ENCODE measurements at places on chromosomes 6 and 20.

- H3K36me3 ChIP-seq, result peaks cover 12% of the 10 kb centered on the region
- H3K4me1 ChIP-seq, result peaks cover 16% of the 10 kb centered on the region
- H3K27me3 ChIP-seq, result no peaks in the 10 kb centered on the region
- peak overlapping the region; percentile 72 for H3K4me3 ChIP-seq
Observed at GRCh38 chr6:32177183-32177787, 920 bp upstream of the RNF5 start.

GRCh38 chr20:8385247-8385646, 253.2 kb downstream of the PLCB1 start:
- no peaks in the 10 kb centered on the region for H3K36me3 ChIP-seq
- no peaks in the 10 kb centered on the region for H3K27me3 ChIP-seq
- DNase-seq, result no peak
- H3K27ac ChIP-seq, result no peak overlapping the region
- H3K4me3 ChIP-seq, result no peak overlapping the region
- H3K4me1 ChIP-seq, result peaks cover 15% of the 10 kb centered on the region

DNA sequence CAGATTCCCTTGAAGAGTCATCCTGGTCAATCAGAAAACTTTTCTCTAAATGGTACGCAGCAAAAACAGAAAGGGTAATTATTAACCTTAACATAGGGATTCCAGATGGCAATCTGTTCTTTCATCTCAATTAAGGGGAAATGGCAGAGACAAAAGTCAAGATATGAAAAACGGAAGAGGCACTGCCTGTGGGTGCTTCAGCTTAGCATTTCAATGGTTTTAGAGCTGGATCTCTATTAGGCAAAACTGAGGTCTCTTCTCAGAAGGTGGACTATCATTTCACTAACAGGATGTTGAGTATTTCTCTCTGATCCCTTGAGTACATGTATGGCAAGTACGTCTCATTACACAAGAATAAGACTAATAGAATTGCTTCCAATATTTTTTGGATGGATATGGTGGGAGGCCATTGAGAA, 296.9 kb downstream of the HIVEP2 start:
- H3K27ac ChIP-seq, result no peak overlapping the region
- DNase-seq, result no peak
- no peak overlapping the region for H3K4me3 ChIP-seq
- no peaks in the 10 kb centered on the region for H3K4me1 ChIP-seq
- H3K27me3 ChIP-seq, result no peaks in the 10 kb centered on the region

DNA sequence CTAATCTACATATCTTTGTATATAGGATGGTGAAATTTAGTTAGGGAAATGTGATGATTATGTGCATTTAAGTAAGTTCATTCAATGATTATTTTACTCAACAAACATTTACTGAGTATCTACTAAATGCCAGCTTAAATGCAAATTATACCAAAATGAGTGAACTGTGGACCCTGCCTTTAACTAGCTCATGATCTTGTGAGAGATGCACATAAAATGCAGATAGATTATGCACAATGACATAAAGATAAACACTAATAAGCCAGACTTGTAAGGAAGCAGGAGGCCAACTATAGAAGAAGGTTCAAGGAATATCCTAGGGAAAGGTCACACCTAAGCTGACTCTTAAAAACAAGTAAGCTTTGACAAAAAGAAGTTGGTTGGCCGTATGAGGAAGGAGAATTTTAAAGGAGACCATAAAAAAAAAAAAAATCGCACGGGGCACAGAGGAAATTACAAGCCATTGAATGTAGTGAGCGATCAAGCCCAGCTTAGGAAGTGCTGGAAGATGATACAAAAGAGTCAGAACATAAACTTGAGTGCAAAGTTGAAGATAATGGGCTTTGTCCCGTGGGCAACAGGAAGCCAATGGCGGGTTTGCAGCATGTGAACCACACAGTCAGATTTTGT, 107.9 kb downstream of the NRSN1 start:
- H3K36me3 ChIP-seq, result no peaks in the 10 kb centered on the region
- no peak overlapping the region for H3K4me3 ChIP-seq
- no peak for DNase-seq
- H3K27ac ChIP-seq, result no peak overlapping the region
- H3K4me1 ChIP-seq, result peaks cover 3% of the 10 kb centered on the region

DNA sequence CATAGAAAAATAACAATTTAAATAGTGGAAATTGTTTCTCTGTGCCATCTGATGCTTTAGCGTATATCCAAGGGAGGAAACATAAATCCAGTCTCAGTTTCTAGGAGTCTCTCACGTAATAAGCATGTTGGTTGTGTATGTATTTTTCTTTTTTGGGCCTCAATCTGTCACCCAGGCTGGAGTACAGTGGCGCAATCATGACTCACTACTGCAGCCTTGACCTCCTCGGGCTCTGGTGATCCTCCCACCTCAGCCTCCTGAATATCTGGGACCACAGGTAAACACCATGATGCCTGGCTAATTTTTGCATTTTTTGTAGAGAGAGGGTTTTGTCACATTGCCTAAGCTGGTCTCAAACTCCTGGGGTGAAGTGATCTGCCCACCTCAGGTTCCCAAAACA, 78.6 kb upstream of the PLN start:
- H3K27ac ChIP-seq, result no peak overlapping the region
- H3K4me3 ChIP-seq, result no peak overlapping the region
- H3K27me3 ChIP-seq, result no peaks in the 10 kb centered on the region
- peaks cover 1% of the 10 kb centered on the region for H3K36me3 ChIP-seq

DNA sequence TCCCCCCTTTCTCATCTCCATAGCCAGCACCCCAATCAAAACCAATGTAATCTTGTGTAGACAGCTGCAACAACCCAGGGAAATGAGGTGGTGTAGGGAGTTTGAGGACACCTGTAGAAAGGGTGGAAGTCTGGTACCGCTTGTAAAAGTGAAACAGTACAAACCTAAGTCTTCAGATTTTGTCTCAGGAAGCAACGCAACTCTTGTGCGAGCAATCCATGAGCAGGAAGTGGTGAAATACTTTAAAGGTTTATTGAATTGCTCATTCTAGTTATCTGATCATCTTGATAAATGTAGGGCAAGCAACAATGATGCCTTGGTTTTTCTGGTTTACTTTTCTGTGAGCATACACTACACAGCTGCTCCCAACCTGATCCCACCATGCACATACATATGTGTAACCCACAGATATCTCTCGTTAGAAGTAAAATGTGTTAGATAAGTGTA, 71.1 kb upstream of the THEMIS start:
- no peaks in the 10 kb centered on the region for H3K27me3 ChIP-seq
- no peak overlapping the region for H3K4me3 ChIP-seq
- no peaks in the 10 kb centered on the region for H3K4me1 ChIP-seq
- no peak for DNase-seq
- H3K36me3 ChIP-seq, result peaks cover 5% of the 10 kb centered on the region

- H3K4me3 ChIP-seq, result no peak overlapping the region
- no peak for DNase-seq
- no peaks in the 10 kb centered on the region for H3K27me3 ChIP-seq
- no peak overlapping the region for H3K27ac ChIP-seq
- no peaks in the 10 kb centered on the region for H3K36me3 ChIP-seq
- peaks cover 7% of the 10 kb centered on the region for H3K4me1 ChIP-seq
Observed at GRCh38 chr20:61414455-61414991, 162.5 kb downstream of the CDH4 start.

DNA sequence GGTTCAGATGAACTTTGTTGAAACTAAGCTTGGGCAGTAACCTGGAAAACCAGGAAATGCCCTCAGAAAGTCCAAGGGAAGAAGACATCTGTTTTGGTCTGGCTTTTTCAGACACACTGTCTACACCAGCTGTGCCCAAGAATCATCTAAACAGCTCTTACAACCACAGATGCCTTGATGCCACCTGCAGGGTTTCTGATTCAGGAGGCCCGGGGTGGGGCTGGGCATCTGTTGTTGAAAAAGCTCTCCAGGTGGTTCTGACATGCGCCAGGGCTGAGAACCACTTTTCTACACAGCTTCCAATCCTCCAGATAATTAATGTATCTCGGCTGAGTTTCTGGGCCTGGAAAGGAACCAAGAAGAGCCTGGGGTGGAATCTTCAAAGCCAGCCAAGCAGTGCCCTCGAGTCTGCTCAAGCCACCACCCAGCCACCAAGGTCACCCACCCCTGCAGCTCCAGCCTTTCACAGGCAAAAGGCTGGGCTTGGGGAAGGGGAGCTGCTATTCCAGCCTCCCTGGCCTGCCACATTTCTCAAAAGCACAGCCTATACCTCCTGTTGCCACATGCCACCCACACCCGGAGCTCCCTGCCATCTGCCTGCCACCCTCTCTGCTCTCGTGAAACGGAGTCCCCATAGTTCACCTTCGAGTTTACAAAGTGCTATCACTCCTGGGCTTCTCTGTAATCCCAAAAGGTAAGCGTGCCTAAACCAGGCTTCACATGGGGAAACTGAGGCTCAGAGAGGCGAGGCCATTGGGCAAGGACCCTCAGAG, 9.4 kb downstream of the MDGA1 start:
- DNase-seq, result no peak
- H3K27me3 ChIP-seq, result no peaks in the 10 kb centered on the region
- no peak overlapping the region for H3K27ac ChIP-seq

GRCh38 chr20:3162080-3162611, 2.5 kb upstream of the FASTKD5 start:
- no peaks in the 10 kb centered on the region for H3K36me3 ChIP-seq
- peaks cover 4% of the 10 kb centered on the region for H3K4me1 ChIP-seq
- H3K27ac ChIP-seq, result no peak overlapping the region

- no peaks in the 10 kb centered on the region for H3K27me3 ChIP-seq
- H3K27ac ChIP-seq, result no peak overlapping the region
- no peak overlapping the region for H3K4me3 ChIP-seq
- no peak for DNase-seq
- peaks cover 7% of the 10 kb centered on the region for H3K4me1 ChIP-seq
Observed at GRCh38 chr20:44271915-44272663, 25.0 kb downstream of the GDAP1L1 start.

- no peaks in the 10 kb centered on the region for H3K27me3 ChIP-seq
- no peak for DNase-seq
- no peaks in the 10 kb centered on the region for H3K36me3 ChIP-seq
- H3K27ac ChIP-seq, result no peak overlapping the region
- H3K4me1 ChIP-seq, result no peaks in the 10 kb centered on the region
Observed at GRCh38 chr6:152241013-152241766, 396.0 kb downstream of the SYNE1 start.

- H3K27ac ChIP-seq, result no peak overlapping the region
- no peak overlapping the region for H3K4me3 ChIP-seq
- peaks cover 6% of the 10 kb centered on the region for H3K4me1 ChIP-seq
Observed at GRCh38 chr6:6689400-6690143, 101.1 kb downstream of the LY86 start.

DNA sequence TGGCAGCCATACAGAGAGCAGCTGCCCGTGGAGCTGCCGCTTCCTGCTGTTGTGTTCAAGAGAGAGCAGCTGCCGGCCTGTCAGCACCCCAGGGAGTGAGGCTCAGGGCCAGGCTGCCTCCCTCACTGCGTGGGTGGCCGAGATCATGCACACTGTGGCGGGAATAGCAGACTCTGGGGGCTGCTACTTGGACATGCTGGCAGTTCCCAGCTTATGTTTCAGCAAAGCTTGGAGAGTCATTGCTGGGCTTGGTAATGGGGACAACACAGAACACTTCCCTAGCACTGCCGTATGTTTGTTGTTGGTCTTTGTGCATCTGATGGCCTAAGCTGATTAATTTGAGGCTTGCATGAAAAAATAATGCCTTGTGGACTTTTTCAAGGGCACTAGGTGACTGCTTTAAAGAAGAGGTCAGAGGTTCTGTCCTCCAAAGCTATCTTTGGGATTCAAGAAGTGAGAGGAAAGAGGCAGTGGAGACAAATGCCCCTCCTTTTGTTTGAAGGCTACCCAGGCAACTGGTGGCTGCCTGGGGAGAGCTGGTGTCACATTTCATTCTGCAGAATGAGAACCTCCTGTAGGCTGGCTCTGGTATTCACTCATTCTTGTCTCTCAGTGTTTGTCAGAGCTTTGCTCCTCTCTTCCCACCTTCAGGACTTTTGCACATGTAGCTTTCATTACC, 18.8 kb downstream of the MRAP2 start:
- DNase-seq, result peak; percentile 76
- peaks cover 18% of the 10 kb centered on the region for H3K4me1 ChIP-seq
- no peak overlapping the region for H3K4me3 ChIP-seq

DNA sequence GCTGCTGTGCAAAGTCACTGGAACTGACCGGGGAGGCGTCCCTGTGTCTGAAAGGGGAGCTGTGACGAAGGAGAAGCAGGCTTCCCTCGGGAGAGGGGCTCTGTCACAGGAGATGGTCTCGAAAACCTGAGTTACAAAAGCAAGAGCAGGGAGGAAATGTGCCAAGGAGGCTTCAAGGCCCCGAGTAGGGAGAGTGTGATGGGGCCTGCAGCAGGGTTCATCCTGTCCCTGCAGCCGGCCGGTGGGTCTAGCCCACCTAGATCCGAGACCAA, 16.7 kb downstream of the DYNLT1 start:
- DNase-seq, result no peak
- peaks cover 18% of the 10 kb centered on the region for H3K36me3 ChIP-seq
- no peaks in the 10 kb centered on the region for H3K27me3 ChIP-seq
- peaks cover 2% of the 10 kb centered on the region for H3K4me1 ChIP-seq

- no peak overlapping the region for H3K4me3 ChIP-seq
- no peak overlapping the region for H3K27ac ChIP-seq
- H3K36me3 ChIP-seq, result no peaks in the 10 kb centered on the region
- H3K27me3 ChIP-seq, result no peaks in the 10 kb centered on the region
Observed at GRCh38 chr6:2630359-2630758, 120.4 kb downstream of the MYLK4 start.

GRCh38 chr6:82076916-82077315, 170.6 kb downstream of the IBTK start:
- no peaks in the 10 kb centered on the region for H3K27me3 ChIP-seq
- H3K36me3 ChIP-seq, result no peaks in the 10 kb centered on the region
- H3K27ac ChIP-seq, result no peak overlapping the region

- H3K4me1 ChIP-seq, result no peaks in the 10 kb centered on the region
- H3K27ac ChIP-seq, result no peak overlapping the region
- no peak overlapping the region for H3K4me3 ChIP-seq
- no peaks in the 10 kb centered on the region for H3K36me3 ChIP-seq
Observed at GRCh38 chr20:53502820-53503219, 90.8 kb downstream of the ZNF217 start.

GRCh38 chr6:33373960-33374910, 17.4 kb upstream of the KIFC1 start:
- H3K27ac ChIP-seq, result no peak overlapping the region
- no peak for DNase-seq
- H3K27me3 ChIP-seq, result peaks cover 10% of the 10 kb centered on the region
- no peaks in the 10 kb centered on the region for H3K36me3 ChIP-seq

DNA sequence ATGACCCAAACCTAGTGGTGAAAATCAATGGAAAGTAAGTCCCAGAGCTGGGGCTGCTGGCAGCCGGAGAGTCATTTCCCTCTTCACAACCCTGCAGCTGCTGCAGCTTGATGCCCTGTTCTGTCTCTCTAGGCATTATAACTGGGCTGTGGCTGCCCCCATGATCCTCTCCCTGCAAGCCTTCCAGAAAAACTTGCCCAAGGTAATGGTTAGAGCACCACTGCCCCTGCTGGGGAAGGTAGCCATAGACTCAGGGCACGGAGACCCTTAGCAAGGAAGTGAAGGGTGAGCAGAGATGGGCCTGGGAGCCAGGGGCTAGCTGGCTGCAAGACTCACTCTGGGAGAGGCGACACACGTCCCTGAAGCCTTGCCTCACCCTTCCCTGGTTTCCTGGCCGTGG, 12.0 kb downstream of the LPIN3 start:
- H3K36me3 ChIP-seq, result no peaks in the 10 kb centered on the region
- H3K4me1 ChIP-seq, result peaks cover under 1% of the 10 kb centered on the region
- no peak for DNase-seq
- no peak overlapping the region for H3K27ac ChIP-seq
- no peak overlapping the region for H3K4me3 ChIP-seq
- H3K27me3 ChIP-seq, result no peaks in the 10 kb centered on the region

Data from neuronal stem cell (in vitro differentiated cells).